Kidney (tissue), 22 donors: ENCODE measurements at places on chromosomes 2 and 18.

DNA sequence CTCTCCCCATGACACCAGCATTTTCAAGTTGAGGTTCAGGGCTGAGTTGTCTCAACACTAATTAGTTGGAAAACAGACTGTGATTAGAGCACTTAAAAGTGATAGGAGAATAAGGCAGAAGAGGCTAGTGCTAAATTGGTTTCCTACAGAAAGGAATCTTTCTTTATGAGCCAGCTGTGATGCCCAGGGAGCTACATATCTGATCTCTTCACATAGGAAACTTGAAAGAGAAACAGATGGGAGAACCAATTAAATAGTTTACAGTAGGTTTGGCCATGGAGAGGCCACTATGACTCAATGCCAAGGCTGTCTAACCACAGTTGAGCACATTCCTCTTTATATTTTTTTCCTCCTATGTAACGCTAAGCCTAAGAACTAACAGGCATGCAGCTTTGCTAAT lies 418.3 kb upstream of the CYRIA start:
- DNase-seq = no peak

DNA sequence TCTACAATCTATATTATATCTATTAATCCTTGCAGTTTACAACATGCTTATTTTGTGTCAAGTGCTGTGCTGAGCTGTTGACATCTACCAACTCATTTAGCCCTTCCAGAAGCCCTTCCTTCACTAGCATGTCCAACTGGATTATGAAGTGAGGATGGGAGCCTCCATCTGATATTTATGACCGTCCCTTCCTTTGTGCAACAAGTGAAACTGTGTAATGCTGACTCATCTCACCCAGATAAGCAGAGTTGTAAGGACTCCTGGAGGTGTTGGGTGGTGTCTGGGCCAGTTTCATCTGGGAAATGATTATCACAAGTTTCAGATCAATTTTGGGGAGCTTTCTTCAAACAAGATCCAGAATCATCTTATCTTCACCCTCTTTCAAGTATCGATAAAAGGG lies 156.6 kb upstream of the ETAA1 start:
- no peak for DNase-seq

GRCh38 chr18:12321333-12321732 lies 13.3 kb downstream of the TUBB6 start:
- peak; percentile 50 for DNase-seq

GRCh38 chr2:240571314-240571973 lies 3.2 kb downstream of the RNPEPL1 start:
- peak; percentile 67 for DNase-seq
